Inflammatory macrophage treated with lipopolysaccharide for 1 hour (primary cell): ENCODE measurements at places on chromosomes 6 and 20.
A peak's percentile ranks its signal among the peaks of the same experiment; 100 is the strongest.

DNA sequence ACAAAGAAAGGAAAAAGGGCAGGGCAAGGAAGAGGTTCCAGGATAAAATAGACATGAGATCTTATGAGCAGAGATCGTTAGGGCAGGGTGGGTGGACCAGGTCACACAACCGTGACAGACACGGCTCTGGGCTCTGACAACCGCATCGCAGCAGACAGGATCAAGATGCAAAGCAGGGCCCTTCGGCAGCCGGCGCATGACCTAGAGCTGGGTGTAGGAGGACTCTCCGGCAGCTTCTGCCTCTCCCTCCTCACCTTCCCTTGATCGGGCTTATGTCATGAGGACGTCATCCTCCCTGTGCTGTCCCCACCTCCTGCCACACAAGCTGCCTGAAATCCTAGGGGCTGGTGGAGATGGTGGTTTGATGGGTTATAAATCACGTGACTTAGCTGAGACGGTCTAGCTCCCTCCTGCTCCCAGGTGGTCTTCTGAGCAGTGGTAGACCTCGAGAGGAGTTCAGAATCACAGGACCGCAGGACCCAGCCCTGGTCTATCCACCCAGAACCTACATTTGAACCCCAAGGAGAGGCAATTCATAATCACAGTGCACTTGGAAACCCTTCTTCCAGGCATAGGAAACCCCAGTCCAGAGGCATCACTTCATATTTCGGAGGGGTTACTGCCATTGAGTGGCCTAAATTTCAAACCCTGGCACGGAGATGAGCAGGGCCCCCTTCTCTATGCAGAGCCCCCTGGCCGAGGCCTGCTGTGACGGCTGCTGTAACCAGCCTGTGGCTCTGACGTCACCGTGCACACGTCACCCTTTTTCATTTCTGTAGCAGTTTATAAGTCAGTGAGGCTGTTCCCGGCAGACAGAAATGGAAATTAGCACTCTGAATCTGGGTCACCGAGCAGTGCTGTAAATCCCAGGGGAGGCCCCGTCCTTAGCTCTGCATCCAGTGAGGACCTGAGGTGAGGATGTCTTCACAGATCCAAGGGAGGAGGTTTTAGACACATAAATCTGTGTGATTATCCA, 8.7 kb upstream of the CCR6 start:
- DNase-seq, result no peak

DNA sequence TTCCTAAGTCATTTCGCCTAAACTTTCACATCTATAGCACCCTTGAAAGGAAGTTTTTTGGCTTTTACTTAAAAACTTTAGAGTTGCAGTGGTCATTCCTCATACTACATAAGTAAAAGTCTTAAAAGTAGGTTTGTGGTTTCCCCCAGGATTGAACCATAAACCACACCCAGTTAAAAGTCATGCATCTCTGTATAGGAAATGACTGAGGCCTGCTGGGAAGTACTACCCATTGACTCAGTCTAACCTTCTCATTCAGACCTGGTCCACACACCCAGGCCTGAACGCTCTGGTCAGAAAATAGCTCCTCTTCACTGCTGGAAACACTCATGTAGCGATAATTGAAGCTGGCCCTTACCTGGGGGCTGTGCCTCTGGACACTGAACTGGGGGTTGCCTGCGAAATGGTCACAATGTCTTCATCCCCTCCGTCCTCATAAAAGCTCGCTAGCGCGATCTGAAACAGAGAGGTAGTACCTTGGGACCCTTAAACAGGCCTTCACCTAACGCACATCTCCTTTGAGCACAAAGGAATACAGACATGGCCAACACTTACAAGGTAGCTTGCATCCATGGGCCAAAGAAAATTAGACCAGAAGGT, 2.6 kb downstream of the NSFL1C start:
- DNase-seq, result no peak

DNA sequence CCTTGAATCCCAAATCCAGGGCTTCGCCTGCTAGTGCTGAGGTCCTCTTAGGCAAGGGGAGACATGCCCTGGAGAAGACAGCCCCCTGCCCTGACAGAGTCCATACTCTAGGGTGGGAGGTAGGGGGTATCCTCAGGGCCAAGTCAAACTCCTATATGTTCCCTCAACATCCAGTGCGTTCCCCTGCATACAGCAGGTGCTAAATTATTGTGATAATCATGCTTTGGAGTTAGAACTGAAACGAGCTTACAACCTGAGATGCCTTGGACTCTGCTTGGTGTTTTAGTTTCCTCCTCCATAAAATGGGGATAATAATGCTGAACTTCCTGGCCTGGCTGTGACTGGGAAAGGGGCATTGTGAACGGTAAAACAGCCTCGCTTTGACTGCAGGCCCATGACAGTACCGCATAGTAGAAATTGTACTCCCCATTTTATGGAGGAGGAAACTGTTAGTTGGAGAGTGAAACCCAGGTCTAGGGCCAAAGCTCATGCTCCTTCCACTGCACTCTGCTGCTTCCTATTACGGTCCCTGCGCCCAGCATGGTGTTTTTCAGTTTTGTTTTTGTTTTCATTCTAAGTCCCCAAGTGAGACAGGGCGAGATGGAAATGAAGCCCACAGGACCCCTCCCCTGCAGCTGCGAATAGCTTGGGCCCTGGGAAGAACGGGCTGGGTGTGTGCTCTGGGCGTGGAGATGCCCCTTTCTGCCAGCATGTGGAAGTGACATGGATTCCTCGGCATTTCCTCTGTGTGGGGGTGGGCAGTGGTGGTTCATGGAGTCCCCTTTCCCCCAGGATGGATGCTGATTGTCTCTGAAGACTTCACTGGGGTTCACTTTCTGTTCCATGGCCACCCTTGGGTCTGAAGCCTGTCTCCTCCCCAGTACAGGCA, 162.5 kb downstream of the VEGFA start:
- DNase-seq, result no peak

DNA sequence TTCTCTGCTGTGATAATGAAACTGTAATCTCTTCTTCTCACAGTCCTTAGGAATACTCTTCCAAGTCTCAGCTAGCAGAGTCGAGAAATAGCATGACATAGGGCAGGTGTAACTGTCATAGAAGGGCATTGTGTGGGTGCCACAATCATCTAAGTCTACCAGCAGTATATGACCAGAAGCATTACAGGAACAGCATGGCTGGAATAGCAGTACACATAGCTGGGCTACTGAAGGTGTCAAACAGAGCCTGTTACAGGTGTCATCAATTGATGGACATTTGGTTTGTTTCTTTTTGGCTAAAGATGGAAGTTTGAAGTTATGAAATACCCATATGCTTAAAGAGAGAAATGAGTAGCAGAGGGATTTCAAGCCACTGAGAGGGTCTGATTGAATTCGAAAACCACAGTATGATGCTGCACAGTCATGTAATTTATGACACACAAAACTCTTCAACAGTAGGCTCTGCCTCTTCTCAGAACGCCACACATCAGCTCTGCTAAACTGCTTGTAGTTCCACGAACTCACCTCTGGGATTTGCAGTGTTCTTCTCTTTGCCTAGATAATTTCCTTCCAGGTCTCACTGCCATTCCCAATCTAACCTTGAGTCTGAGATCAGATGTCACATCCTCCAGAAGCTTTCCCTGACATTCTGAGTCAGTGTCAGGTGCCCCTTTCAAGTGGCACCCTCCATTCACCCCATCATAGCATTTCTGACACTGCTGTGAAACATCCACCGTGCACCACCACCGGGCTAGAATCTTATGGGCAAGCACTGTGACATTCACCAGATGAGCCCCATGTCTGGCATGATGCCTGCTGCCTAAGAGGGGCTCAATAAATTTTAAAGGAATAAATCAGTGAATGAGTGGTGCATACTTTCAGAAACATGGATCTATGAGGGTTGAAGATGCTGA, 151.0 kb downstream of the ADAT2 start:
- no peak for DNase-seq

DNA sequence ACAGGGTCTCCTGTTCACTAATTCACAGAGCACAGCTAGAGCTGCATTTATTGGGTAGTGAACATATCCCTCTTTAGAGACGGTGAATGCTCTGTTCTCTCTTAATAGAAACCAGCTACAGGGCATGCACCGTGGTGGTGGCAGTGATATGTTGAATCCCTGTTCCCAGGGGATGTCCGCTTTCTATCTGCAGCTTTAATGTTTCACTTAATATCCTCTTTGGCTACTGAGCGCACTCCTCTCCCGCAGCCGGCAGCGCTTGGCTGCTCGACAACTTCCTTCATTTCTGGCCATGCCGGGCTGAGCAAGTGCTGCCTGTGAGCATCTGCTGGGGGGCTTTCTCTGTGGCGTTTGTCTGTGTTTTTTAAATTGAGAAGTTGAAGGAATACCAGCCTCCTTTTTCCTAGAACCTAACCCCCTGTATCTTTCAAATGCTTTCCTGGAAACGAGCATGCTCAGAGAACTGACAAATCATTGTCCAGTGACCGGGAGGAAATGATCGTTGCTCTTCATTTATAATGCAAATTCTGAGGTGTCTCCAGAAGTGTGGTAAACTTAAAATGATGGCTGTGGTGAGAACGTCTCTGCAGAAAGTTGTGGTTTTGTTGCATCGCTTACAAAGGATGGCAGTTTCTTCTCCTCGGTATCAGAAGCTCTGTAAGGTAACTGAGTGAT, 297.9 kb downstream of the UTRN start:
- DNase-seq, result no peak

DNA sequence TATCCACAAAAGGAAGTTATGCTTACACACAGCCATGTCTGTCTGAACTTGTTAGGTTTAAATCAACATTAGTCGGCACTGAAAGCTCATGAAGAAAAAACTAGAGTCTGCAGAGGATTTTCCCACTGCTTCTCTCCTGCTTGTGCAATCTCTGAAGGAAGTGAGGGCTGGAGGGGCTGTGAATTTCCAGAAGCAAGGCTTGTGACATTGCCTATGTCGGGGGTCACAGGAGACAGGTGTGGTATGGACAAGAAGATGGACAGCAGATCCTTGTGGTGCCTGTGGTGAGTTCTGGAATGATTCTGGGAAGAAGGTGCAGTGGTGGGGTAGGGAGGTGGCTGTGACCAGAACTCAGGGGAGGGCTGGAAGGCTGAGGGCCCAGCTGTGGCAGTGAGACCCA, 84.3 kb upstream of the TRAF3IP2 start:
- no peak for DNase-seq

- DNase-seq, result no peak
Measured at GRCh38 chr6:72950114-72950860, 275.0 kb downstream of the KHDC1L start.

DNA sequence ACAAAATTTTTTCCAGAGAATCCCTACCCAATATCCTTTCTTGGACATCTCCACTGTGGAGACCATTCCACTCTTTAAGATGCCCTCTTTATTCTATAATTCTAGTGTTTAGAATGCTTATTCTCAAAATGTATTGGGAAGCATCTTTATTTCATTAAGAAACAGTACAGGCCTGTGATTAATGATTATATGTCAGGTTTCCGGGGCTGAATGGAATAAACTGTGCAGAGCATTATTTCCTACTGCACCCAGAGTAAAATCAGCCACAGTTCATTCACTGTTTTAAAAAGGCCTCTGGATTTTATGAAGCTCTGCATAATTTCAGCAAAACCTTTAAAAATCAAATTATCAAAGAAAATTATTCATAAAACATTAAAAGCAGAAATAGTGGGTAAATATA, 42.6 kb downstream of the DSE start:
- no peak for DNase-seq

- no peak for DNase-seq
Measured at GRCh38 chr20:41318271-41318649, 729 bp upstream of the ZHX3 start.

DNA sequence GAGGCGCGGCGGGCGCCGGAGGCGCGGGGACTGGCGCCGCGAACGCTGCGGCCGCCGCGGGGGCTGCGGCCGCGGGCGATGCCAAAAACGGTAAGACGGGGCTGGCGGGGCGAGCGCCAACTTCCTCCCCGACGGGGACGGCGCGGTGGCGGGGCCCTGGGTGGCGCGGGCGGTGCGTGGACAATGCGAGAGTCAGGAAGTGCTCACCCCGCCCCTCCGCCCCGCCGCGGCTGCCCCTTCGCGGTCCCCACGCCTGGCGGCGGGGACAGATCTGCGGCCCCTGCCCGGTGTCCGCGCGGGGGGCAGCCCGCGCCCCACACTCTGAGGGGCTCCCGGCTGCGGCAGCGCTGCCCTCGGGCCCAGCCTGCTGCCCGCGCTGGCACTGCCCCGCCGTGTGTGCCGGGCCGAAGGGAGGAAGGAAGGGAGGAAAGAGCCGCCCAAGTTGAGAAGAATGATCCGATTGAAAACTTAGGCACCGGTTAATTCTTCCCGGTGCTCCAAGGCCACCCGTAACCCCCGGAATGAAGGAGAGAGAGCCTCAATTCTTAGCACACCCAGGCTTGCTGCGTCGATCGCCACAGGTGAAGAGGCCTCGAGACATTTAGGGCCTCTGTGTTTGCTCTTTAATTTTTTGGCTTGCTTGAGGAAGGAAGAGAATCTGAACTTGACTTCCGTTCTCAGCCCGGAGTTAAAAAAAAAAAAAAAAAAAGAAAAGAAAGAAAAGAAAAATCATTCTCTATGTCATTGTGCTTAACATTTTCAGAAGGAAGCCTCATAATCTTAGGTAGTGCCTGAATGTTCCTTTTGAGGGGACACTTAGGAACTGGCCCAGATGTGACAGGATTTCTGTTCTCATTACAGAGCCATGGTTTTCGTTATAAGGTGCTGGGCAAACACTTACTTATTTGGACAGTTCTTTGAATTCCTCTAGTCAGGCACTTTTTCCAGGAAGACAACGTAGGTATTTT, 982 bp downstream of the HECA start:
- DNase-seq, result peak; percentile 44

DNA sequence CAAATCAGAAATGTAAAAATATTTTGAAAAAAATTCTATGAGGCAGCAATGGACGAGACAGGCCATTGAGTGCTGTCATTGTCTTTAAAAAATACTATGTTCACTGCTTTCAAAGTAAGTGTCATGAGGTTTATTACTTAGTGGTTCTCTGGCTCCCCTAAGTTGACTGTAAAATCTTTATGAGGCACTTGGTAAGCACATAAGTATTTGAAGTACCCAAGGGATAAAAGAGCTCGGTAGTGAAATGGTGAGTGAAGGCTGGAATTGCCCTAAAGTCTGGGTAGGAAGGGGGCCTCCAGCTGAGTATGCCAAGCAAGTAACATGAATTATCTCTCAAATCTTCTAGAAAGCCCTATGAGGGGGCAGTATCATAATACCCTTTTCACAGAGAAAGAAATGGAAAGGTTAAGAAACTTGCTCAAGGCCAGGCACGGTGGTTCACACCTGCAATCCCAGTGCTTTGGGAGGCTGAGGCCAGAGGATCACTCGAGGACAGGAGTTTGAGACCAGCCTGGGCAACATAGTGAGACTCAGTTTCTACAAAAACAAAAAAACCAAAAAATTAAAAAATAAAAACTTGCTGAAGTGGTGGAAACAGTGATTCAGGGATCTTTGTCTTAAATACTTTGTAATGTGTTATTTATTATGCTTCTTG, 5.5 kb upstream of the CTCFL start:
- no peak for DNase-seq
